ENCODE measurements at places on chromosomes 7 and 10.

- DNase-seq, result no peak
Observed at GRCh38 chr10:17836942-17837341, 27.8 kb downstream of the MRC1 start.

DNA sequence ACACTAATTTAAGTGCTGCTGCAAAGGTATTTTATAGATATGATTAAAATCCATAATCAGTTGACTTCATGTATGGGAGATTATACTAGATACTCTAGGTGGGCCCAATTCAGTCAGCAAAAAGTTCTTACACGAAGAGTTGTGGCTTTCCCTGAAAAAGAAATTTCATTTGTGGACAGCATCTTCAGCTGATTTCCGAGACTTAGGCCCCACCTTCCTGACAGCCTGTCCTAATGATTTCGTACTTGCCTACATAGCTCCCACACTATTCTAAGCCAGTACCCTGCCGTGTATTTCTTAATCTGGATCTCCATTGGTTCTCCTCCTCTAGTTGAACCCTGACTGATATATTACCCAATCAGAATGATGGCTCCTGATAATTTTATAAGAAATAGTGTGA lies 297.9 kb downstream of the EXOC4 start:
- no peak for DNase-seq

DNA sequence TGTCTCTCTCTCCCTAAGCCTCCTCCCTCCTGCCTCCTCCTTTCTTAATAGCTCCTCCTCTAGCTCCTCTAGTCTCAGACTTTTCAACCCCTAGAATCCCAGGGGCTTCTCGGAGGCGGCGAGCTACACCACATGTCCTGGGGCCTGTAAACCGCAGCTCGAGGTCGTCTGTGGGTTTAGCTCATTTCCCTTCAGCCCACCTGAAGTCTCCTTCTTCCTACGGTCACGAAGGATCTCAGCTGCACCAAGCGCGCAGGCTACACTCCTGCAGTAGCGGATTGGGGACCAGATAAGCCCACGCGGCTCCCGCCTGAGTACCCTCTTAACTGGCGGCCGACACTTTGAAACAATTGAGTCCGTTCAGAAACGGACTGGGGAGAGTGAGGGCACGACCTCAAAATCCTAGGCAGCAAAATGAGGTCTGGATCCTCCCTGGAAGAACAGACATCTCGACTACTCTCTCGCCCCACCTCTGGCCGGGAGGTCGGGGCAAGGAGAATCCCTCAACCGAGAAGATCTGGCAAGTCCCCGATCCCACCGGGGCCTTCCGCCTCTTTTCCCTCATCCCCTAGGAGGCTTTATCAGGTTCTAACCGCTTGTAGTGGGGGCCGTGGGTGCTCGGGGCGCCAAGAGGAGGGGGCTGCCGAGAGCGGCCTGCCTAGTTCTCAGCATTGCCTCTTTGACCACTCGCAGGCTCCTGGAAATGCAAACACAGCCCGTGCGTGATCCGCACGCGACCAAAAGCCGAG lies 1.3 kb upstream of the SORCS3 start:
- no peak for DNase-seq

DNA sequence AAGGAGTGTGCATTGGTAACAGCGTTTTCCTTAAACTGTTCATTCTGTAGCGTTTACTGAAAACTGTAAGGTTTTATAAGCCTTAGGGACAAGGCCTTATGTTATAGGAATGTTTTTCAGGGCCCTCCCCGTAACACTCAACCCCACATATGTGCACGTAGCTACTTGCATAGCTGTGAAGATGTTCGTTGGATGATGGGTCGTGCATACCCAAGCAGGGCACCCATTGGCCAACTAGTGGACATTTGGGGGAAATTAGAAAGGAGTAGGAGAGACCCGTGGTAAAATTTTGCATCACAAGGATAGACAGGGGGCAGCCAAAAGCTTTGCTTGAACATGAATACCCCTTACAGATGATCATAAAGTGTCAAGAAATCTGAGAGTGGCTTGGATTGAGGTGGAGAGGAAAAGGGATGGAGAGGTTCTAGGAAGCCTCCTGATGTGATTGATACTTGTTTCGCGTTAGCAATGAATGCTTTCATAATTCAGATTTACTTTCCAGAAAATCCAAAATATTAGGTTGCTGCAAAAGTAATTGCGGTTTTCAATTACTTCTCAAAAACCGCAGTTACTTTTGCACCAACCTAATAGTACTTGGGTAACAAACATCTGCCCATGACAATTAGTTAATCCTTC lies 878 bp downstream of the SEC61A2 start:
- peak; percentile 44 for DNase-seq

DNA sequence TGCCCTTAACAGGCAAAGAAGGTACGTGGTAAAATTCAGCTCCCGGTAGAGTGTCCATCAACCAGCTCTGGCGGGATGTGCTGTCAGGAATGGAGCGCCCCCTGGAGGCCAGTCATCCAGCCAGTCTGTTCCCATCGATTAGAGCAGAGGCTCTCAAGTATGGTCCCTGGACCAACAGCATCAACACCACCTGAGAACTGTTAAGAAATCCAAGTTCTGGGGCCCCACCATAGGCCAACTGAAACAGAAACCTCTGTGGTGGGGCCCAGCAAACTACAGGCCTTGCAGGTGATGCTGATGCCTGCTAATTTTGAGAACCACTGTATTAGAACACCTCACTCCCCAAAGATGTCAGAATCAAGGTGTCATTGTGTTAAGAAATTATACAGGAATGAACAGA lies 109.2 kb downstream of the DPY19L1 start:
- no peak for DNase-seq

- DNase-seq, result no peak
Observed at GRCh38 chr10:58665361-58665760, 152.7 kb downstream of the BICC1 start.

GRCh38 chr10:51564896-51565510 lies 134.4 kb downstream of the CSTF2T start:
- no peak for DNase-seq

- DNase-seq, result no peak
Observed at GRCh38 chr10:6198171-6198570, 4.6 kb upstream of the PFKFB3 start.

- no peak for DNase-seq
Observed at GRCh38 chr10:33482486-33482885, 148.0 kb upstream of the NRP1 start.

DNA sequence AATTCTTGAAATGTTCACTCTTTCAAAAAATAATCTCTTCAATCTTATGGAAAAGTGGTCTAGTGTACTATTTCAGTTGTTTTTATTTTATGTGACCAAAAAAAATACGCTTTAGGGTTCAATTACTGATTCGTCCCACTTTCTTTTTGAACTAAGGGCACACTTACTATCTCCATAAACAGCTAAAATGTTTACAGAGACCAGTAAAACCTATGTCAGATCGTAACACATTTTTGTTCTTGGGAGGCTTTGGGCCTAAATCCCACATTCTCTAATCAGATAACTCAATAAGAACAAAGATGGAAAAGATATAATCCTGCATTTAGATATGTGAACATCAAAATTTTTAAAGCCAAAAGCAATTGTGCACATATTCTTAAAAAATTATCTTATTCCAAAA lies 29.8 kb upstream of the EPC1 start:
- DNase-seq, result no peak

DNA sequence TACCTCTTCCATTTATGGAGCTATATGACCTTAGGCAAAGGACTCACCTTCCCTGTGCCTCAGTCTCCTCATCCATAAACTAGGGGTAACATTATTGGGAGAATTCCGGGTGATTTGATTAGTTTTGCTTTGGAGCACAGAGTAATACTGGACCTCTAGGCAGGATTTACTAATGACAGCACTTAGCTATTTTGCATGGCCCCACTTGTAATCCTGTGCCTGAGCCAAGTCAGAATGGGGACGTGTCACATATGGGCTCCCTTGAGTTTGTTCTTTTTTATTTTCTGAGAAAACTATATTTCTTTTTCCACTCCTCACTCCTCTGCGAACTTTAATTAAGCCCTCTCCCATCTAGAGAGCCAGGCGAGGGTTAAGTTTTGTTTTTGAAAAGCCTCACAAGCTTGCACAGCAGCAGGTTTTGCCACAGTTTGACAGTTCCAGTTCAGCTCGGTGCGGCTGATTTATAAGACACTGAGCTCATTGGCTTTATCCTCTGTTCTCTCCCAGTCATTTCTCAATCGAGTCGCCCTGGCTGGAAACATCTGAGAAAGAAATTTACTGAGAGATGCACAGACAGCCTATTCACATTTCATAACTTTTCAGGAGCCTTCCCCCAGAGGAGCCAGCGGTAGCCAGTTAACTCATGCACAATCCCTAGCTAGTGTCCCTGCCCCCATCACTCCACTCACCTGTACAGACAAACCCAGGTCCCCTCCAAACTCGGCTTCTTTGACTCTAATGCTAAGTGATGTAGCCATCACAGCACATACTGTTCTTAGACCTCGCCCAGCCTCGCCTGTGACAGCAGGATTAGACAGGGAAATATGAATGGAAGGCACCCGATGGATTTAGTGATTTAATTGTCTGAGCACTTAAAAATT lies 441.9 kb upstream of the NPVF start:
- DNase-seq, result no peak

GRCh38 chr7:55250313-55250712 lies 114.8 kb upstream of the LANCL2 start:
- DNase-seq, result no peak

- DNase-seq, result no peak
Observed at GRCh38 chr7:112420236-112420861, 29.9 kb upstream of the IFRD1 start.

DNA sequence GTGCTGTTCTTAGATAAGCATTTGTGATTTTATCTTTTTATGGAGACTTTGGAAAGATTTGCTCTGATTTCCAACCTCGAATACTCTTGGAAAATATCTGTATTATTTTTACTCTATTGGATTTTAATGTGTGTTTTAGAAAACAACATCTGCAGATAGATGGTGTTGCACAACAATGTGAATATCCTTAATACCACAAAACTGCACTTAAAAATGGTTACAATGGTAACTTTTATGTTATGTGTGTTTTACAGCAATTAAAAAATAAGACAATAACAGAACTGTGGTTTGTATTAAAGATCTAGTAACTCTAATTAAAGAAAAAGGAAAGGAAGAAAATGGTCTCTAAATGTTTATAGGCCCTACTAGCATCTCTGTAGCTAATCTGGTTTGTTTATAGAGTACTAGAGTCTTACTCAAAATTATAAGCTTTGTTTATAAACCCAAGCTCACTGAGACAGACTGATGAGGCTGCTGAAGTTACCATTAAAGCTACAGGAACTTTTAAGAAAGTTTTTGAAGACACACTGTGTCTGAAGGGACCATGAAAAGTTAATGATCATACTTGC lies 74.6 kb upstream of the CC2D2B start:
- no peak for DNase-seq

- no peak for DNase-seq
Observed at GRCh38 chr7:51011710-51012350, 229.1 kb upstream of the GRB10 start.

All from NCI-H446 treated with DMSO at 0.1 percent for 48 hours (cell line).